CD4-positive, alpha-beta T cell treated with Interleukin-4 for 4 hours (primary cell): ENCODE measurements at places on chromosomes 11 and 22.

DNA sequence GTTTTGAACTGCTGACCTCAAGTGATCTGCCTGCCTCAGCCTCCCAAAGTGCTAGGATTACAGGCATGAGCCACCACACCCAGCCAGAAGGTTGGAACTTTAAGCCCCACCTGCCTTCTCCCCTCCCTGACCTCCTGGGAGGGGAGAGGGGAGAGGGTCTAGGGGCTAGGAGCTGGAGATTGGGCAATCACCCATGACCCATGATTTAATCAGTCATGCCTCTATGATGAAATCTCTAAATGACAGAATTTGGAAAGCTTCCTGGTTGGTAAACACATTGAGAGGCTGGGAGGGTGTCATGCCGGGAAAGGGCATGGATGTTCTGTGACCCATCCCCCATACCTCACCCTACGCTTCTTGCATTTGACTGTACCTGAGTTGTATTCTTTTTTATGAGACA is 17.1 kb upstream of the TFIP11 start:
- DNase-seq: no peak

- no peak for DNase-seq
Measured at GRCh38 chr11:88308576-88308975, 29.0 kb downstream of the CTSC start.

- no peak for DNase-seq
Measured at GRCh38 chr11:80103142-80103859, 662.5 kb upstream of the TENM4 start.

- no peak for DNase-seq
Measured at GRCh38 chr11:75184757-75185425, 34.0 kb downstream of the SLCO2B1 start.

- no peak for DNase-seq
Measured at GRCh38 chr11:129265125-129265788, 73.1 kb upstream of the ARHGAP32 start.

GRCh38 chr11:9143721-9144120 is 52.3 kb upstream of the SCUBE2 start:
- DNase-seq: no peak

GRCh38 chr11:28072321-28072720 is 35.6 kb downstream of the KIF18A start:
- no peak for DNase-seq

DNA sequence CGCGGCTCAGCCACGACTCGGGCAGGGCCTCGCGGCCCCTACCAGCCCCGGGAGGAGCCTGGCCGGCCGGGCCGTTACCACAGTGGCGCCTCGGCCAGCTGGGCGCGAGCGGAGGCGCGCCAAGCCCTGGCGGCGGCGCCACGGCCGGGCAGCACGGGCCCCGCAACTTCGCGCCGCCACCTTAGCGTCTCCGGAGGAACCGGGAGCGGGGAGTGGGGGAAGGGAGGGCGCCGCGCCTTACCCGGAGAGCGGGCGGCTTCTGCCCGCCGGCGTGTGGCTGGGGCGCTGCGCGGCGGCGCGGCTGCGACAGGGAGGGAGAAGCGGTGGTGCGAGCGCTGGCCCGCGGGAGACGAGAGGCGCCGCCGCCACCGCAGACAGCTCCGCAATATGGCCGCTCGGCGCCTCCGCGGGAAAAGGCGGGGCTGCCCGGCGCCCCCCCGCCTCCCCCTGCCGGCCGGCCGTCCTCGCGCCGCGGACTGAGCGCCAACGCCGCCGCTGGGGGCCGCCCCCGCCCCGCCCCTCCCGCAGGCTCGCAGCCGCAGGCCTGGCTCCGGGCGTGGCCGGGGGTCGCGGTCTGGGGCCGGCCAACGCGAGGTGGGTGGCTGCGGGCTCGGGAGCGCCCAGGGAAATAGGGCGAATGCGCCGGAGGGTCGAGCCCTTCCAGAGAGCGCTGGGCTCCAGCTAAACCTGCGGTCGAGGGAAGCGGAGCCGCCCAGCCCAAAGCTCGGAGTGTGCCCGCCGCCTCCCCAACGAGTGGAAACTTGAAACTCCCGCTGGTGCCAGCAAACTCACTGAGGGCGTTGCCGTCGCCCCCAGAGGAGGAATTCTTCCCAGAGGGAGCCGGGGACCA is at the start of gene RDX:
Gene RDX (minus strand): TSS at position 389 of the 850 bp plus-strand sequence. CDS start 16,922 bp downstream, outside the sequence.
- peak; percentile 46 for DNase-seq

- DNase-seq: no peak
Measured at GRCh38 chr11:131302836-131303235, 67.6 kb upstream of the NTM start.

DNA sequence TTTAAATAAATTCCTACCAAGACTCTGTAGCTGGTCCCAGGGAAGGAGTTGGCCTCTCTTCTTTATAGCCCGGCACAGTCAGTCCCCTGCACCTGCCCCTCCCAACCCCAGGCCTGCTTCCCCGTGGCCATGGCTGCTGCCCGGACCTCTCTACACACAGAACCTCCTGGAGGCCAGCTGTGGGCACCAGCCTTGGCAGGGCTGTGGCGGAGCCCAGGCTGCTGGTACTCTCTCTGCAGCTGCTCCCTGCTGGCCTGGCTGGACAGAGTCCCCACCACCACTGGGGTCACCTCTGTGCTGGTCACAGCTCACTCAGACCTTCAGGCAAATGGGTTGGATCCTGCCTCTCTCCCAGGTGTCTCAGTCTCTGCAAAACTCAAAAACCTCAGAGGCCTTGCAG is 69.3 kb downstream of the LRP5 start:
- no peak for DNase-seq

GRCh38 chr11:35842958-35843357 is 100.9 kb upstream of the LDLRAD3 start:
- DNase-seq: no peak

DNA sequence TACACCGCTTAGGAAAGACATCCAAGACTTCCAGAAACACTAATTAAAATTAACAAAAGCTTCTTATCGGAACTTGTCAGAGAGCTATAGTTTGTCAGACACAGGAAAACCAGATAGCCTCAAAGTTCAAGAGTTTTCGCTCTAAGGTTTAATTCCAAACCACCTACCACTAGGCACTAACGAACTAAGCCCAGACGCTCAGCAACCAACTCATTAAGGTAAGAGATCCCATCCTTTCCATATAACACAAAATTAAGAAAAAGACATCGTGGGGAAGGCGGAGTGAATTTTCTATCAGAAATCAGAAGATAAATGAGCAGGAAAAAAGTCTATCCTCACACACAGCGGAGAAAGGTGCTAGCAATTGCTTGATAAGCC is 382 bp downstream of the IMMP1L start:
- peak; percentile 14 for DNase-seq

DNA sequence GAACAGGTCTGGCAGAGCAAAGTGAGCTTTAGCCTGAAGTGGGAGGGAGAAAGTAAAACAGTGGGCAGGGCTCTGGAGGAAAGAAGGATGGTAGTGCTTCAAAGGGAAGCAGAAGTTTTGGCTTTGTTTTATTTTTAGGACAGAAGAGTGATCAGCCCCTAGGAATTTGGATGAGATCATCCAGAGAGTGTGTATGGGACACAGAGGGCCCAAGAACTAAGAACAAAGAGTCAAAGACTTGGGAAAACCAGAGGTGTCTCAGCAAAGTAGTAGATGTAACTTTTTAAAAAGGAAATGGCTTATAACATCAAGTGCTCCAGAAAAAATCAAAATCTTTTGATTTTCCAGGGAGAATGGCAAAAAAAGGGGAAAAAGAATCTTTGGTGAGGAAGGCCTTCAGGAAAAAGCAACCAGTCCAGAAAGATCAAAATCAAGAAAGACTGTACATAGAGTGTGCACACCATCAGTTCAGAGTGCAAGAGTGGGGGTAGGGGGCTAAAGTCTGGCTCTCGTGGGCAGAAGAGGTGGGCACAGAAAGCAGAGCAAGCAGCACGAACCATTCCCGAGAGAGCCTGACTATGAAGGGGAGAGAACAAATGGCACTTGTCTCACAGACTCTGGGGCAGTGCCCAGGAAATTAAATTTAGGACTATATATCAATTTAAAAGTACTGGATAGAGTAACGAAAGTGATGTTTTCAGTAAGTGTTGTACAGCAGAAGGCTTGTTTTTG is 30.0 kb downstream of the MAPK1 start:
- no peak for DNase-seq

DNA sequence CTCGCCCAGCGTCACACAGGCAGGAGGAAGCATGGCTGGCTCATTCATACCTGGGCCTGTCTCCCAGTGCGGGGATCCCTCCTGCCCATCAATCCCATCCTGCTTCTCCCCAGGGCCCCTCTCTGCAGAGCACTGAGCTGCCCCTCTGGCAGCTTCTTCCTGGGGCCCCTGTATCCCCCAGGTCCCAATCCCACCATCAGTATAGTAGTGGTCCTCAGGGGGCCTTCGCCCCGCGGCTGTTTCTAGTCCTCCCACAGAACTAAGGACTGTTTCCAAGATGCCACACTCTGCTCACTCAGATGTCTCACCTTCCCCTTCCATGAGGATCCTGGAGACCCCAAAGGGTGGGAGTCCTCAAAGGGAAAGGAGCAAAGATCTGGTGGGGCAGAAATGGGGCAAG is 97.6 kb downstream of the PDE2A start:
- DNase-seq: no peak

- no peak for DNase-seq
Measured at GRCh38 chr11:123460012-123460700, 30.1 kb downstream of the GRAMD1B start.

DNA sequence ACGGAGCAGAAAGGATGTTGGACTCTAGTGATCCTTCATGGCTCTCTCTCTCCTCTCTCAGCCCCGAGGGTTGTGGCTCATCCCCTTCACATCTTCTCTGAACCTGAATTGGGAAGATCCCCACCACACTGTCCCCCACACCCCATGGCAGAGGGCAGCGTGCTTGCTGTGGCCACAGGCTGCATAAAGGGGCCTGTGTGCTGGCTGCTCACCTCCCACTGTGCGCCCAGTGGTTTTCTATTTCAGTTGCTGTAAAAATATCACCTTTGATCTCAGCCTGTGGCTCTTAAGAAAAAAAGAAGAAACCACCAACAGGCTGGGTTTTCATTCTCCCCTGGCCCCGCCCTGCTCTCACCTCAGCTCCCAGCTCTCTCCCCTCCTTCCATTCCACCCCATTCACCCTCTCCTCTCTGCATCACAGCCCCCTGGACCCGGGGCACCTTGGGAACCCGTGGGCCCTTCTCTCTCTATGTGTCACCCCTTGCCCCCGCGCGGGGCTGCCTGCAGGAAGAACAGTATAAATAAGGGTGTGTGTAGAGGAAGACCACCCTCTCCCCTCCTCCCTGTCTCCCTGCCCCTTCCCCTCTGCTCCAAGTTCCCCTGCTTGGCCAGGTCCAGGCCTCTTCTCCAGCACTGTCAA is 25.8 kb upstream of the WNT11 start:
- DNase-seq: peak; percentile 51

DNA sequence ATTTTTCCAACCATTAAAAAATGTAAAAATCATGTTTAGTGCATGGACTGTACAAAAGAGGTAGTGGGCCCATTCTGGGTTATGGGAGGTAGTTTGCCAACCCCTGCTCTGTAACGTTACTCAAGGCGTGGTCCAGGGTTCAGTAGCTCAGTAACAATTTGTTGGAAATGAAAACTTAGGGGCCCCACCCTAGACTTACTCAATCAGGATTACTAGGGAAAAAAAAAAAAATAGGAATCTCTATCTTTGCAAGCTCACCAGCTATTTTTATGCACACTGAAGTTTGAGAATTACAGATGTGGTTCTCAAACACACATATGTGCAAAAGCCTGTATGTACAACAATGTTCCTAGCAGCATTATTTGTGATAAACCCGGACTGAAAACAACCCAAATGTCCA is 17.3 kb upstream of the LMO2 start:
- no peak for DNase-seq

DNA sequence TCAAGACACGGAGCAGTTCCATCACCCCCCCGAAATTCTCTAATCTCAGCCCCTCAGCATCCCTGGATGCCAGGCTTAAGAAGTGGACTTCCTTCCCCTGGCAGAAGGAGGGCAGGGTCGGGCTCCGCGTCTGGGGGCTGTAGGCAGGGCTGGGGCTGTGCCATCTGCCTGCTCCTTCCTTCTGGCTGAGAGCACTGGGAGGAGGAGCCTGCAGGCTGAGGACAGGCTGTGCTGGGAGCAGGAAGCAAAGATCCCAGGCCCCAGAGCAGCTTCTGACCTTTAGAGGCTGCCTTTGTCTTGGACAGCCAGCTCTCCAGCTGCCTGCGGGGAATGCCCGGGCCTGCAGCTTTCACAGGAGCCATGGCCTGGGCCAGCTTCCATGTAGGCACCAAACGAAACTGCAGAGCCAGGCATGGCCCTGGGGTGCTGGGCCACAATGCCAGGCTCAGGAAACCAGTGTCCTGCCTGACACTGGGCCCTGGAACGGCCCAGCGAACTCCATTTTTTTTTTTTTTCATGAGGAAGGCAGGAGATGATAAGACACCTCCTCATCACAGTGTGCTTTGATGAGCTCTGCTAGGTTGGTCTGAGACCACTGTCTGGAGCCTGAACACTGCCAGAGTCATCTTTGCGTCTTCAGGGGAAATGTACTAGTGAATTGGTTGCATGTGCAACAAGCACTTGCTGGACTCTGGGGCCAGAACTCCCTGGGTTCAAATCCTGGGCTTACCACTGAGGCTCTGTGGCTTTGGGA is 67.9 kb downstream of the MCM5 start:
- DNase-seq: no peak

DNA sequence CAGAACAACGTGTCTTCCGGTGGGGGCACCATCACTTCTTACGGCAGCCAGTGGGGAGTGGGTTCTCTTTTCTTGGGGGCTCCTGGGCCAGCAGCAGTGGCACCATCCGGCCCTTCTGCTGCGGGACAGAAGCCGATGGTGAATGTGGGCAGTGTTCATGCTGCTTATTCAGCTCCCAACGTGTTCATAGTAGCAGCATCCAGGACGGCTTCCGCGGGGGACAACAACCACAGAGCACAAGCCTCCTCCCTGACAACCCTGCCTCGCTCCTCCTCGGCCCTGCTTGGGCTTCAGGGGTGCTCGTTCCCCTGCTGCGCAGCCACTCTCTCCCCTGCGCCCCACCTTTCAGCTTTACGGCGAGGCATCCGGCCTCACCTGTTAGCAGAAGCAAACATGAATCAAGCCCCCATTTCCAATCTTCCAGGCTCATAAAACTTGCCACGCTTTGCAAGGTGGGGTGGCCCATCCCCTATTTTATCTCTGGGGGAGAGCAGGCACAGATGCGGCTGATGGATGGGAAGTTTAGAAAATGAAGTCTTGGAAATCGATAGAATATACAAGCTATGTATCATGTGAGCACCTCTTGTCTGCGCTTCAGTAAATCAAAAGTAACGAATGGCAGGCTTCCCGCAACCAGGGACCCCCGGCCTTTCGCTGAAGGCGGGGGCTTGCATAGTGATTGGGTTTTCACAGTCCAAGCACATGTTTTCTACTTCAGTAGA is 191.8 kb upstream of the NECTIN1 start:
- DNase-seq: no peak
